ENCODE measurements at places on chromosomes 16 and 17.

DNA sequence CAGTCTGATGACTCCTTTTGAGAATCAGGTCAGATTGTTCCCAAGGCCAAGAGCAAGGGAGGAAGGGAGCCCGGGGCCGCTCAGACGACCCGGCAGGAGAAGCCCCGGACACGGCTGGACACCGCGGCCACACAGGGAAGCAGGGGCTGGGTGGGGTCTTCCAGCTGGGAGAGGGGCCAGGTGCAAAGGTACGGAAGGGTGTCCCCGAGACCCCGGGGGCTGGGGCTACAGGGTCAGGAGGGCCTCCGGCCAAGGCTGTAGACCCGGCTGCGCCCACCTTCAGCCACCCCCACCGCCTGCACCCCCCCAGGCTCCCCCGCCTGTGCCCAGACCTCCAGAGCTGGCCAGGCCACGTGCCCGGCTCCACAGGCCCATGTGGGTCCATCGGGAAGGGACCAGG lies 21.9 kb upstream of the C1QTNF8 start:
- no peak for DNase-seq

GRCh38 chr17:77742579-77742978 lies 215.9 kb upstream of the TNRC6C start:
- DNase-seq, result no peak

DNA sequence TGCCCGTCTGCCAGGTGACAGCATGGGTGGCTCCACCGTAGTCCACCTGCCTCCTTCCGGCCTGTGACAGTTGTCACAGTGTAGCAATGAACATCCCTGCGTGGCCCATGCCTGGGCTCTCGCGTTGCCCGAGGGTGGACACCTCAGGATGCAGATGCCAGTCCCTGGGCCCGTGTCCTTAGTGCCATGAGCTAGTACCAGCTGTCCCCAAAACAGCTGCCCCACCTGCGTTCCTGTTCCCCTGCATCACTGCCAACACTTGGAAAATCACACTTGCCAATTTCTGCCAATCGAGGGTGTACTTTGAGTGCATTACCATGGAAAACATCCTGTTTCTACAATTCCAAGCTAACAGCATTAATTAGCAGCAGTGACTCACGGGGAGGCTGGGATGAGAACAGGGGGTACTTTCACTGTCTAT lies 9.0 kb upstream of the C16orf95 start:
- no peak for DNase-seq

DNA sequence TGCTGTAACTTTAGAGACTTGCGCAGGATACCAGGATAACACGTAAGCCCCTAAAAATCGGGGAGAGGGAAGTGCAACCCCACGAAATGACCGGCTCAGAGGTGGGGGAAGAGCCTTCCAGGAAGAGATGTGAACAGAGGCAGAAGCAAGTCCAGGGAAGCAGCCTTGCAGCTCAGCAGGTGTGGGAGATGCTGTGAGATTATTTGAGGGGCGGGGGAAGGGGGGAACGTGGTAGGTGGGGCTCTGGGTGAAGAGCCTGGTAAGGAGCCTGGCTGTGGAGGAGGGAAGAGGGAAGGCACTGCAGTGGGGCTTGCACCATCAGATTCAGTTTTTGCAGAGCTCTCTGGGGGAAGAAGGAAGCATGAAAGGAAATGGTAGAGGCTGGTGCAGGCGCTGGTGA lies 95.4 kb upstream of the CACNG5 start:
- DNase-seq, result no peak
